ENCODE measurements at places on chromosomes 3 and 15.
A peak's percentile ranks its signal among the peaks of the same experiment; 100 is the strongest.

- DNase-seq, result no peak
Observed at GRCh38 chr3:102238362-102238761, 196.5 kb upstream of the ZPLD1 start.

- DNase-seq, result no peak
Observed at GRCh38 chr3:37989821-37990480, 635 bp upstream of the VILL start.

DNA sequence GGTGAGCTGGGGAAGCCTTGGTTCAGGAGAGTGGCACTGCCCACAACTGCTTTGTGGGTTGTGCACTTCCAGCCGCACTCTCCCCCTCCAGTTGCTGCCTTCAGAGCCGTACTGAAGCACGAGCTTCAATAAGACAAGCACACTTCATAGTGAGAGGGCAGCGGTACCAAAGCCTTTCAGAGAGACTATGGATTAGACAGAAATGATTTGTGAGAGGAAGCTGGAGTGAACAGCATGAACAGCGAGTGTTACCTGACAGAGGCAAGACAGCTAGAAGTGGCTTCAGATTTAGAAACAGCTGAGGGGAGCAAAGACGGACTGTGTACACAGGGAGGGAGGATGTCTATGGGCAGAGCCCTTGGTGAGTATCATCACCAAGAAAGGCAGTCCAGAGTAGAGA is 31.1 kb downstream of the HCLS1 start:
- no peak for DNase-seq

DNA sequence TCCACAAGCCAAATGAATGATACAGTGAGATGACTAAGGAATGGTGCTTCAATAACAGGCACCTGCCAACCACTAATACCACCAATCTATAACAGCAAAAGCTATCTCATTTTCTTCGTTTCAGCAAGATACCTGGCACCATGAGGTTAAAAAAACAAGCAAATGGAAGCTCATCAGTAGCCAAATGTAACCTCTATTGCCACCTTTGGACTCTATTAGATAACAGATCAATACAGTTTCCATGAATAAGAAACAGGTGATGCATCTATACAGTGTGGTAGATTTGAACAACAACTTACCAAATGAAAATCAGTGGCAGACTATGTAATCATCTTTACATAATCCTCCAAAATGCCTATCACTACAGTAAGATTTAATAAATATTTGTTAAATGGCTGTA is 32.8 kb downstream of the PLOD2 start:
- no peak for DNase-seq

- no peak for DNase-seq
Observed at GRCh38 chr15:39564972-39565665, 15.8 kb upstream of the THBS1 start.

GRCh38 chr3:66480666-66481065 is 20.2 kb downstream of the LRIG1 start:
- DNase-seq, result peak; percentile 30
